ENCODE measurements at places on chromosomes 3 and 15.
A peak's percentile ranks its signal among the peaks of the same experiment; 100 is the strongest.

GRCh38 chr15:81317642-81318017 lies 6.3 kb downstream of the STARD5 start:
- DNase-seq = no peak

DNA sequence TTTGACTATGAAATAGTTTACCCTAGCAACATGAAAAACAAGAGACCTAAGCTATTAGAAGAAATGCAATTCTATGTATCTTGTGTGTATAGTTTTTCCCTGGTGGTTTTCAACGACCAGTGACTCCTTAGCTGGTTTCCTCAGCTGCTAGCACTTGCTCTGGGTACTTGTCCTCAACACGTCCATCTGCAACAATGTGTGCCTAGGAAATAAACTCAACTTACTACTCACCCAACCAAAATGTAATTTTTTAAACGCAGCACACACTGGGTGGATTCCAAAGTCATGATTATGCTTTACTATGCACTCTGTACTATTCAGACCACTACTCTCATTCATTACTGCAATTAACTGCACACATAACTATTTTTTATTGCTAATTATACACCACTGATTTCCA lies 31.0 kb downstream of the CPA3 start:
- no peak for DNase-seq

- DNase-seq = no peak
Measured at GRCh38 chr15:70274255-70274880, 176.7 kb upstream of the TLE3 start.

DNA sequence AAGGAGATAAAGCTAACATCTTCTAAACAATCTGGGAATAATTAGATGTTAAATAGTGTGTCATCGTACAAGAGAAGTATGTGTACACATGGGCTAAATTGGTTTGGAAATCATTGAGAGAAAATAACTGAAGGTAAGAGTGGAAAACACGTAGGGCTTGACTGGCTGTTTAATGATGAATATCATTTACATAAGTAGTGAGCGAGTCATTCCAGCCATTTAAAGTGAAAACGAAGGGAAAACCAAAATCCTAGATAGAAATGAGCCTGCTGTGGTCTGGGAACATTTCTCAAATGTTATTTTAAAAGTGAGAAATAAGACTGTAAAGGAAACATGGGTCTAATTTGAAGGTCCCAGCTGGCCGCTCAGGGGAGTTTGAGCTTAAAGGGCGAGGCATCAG lies 41.9 kb upstream of the KCNMB2 start:
- no peak for DNase-seq

DNA sequence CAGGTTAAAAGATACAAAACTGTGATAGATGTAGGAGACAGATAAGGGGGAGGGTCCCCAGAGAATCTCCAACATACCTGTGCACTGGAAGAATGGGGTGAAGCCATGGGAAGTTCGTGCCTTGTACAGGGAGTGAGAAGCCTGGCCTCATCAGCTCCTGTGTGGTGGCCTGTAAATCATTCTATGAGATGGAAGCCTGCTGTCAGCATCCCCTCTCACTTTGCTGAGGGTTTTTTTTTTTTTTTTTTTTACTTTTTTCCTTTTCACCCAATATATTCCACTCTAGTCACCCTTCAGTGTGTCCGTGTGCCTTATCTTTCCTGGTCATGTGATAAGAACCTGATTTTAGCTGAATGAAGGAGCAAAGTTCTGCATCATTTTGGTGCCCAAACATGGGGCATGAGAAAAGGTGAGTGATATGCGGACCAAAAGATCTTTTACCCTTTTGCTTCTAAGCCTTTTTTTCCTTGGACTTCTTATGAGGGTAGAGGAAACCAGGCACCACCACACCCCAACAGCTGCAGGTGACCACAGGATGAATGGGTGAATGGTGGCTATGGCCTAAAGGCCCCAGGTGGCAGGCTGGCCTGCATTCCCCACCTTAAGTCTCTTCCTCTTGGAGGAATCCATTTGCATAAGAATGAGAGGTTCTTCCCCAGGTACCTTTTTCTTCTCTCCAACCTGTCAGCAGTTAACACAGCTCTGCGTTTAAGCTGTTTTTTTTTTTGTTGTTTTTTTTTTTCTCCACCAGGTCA lies 1345.0 kb downstream of the NSUN3 start:
- DNase-seq = no peak

DNA sequence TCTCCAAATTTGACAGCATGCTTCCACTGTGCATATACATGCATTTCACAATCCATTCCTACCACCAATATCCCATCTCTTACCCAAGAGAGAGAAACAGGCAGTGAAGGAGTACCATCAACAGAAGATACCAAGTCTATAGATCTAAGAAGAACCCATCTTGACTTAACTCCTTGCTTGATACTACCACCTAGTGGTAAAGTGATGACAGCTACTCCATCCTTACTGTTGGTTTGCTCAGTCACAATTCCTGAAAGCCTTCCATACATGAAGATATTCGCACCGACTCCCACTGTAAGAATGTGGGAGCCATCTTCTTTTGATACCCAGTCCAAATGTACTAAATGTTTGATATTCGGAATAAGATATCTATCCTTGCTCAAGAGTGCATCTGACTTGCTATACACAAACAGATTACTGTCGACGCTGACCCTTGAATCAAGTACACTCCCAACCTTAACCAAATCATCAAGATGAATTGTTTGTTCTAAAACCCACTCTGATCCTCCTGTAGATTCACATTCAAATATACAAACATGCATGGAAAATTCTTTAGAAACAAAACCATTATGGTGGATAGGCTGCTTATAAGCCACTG lies 123.1 kb downstream of the DMXL2 start:
- DNase-seq = peak; percentile 41

DNA sequence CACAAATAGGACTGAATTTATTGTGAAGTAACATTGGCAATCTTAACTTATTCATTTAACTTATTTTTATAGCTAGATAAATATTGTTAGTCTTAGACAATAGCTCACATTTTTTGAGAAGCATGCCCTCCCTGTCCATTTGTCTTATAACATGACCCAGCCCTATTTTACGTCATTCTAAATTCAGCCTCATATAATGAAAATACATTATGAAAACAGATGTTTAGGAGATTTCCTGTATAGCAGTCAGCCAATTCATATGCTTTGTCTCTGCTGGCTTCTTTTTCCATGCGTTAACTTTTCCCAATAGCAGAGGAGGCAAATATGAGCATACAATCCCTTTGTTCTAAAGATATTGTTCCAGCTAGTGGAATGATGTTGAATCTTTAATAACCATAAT lies 29.3 kb downstream of the CD200 start:
- no peak for DNase-seq

- no peak for DNase-seq
Measured at GRCh38 chr15:101607108-101607507, 45.1 kb downstream of the TM2D3 start.
